Osteocyte (in vitro differentiated cells): ENCODE measurements at places on chromosomes 6 and 20. TPM values are rescaled to one million over a fixed set of nuclear protein-coding genes. Genes with fewer than 3 reads are reported as not detected.

The LEMD2 gene
- total RNA-seq = 69.3 and 70.4 TPM in 2 replicates

DNA sequence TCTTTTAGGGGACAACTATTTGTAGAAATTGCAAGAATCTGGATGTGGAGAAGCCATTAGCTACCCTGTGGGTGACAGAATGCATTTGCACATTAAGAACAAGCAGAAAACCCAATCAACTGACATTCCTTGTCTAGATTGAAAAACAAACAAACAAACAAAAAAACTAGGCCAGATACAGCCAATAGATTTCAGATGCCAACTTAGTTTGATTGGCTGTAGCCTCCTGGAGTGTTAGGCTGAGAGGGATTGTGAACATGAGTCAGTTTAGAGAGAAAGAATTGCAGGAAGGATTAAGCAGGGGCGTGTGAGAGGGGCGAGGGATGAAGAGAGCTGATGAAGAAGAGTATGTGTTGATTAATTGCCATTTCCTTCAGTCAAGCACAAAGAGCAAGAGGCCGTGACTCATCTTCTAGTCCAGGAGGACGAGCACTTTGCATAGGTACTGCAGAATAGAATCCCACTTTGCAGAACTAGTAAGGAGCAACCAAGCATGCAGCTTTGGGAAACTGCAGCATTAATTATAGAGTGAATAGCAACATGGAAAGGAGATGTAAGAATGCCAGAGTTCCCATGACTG is 188.0 kb upstream of the RAB32 start:
- peaks cover 23% of the 10 kb centered on the region for H3K4me1 ChIP-seq
- no peak for DNase-seq
- no peak overlapping the region for H3K4me3 ChIP-seq

GRCh38 chr6:163827143-163827542 is 412.6 kb downstream of the QKI start:
- H3K27ac ChIP-seq = no peak overlapping the region
- DNase-seq = no peak
- H3K4me3 ChIP-seq = no peak overlapping the region
- H3K27me3 ChIP-seq = peaks cover 6% of the 10 kb centered on the region
- no peaks in the 10 kb centered on the region for H3K36me3 ChIP-seq

GRCh38 chr20:63645218-63645617 is 8.0 kb downstream of the STMN3 start:
- H3K27ac ChIP-seq = no peak overlapping the region
- no peaks in the 10 kb centered on the region for H3K27me3 ChIP-seq
- H3K36me3 ChIP-seq = no peaks in the 10 kb centered on the region
- peaks cover 4% of the 10 kb centered on the region for H3K4me1 ChIP-seq
- H3K4me3 ChIP-seq = no peak overlapping the region

GRCh38 chr6:133835901-133836300 is 53.0 kb upstream of the TCF21 start:
- no peak overlapping the region for H3K27ac ChIP-seq
- H3K36me3 ChIP-seq = no peaks in the 10 kb centered on the region
- H3K4me1 ChIP-seq = peaks cover 9% of the 10 kb centered on the region
- no peak overlapping the region for H3K4me3 ChIP-seq

DNA sequence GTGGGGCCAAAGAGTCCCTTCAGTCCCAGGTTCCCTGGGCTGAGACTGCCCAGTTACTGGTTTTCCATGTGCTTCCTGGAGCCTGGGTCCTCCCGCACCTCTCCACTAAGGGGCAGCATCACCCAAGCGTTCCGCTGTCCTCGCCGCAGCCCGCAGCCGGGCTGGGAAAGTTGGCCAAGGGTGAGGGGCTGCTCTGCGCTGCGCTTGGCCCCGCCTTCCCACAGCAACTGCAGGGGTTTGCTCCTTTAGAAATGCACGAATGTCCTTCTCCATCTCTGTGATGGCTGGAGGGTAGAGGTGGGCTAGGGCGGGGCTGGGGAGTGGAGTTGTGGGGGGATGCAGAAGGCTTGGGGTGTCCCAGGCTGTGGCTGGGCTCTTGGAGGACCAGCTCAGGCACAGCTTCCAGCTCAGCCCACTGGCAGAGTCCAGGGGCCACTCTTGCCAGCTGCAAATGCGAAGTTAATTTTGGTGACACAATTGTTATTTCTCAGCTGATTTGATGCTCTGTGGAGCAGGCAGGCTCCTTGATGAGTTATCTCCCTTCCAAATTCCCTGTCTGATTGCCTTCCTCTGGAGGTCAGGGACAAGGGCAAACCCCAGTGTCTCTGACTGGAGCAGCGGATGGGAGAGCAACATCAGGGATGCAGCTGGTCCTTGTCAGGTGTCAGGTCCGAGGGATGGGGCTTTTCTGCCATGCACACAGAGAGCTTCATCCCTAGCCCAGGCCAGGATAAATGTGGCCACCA is 63.2 kb downstream of the NOL4L start:
- DNase-seq = no peak
- no peaks in the 10 kb centered on the region for H3K27me3 ChIP-seq
- peaks cover 13% of the 10 kb centered on the region for H3K36me3 ChIP-seq
- H3K27ac ChIP-seq = no peak overlapping the region
- H3K4me1 ChIP-seq = peaks cover 51% of the 10 kb centered on the region
